ENCODE measurements at places on chromosomes 3 and 15. TPM values are rescaled to one million over a fixed set of nuclear protein-coding genes. Genes with fewer than 3 reads are reported as not detected.

- no peak for DNase-seq
These were observed 66.4 kb upstream of the TJP1 start for GRCh38 chr15:29888646-29889045.

DNA sequence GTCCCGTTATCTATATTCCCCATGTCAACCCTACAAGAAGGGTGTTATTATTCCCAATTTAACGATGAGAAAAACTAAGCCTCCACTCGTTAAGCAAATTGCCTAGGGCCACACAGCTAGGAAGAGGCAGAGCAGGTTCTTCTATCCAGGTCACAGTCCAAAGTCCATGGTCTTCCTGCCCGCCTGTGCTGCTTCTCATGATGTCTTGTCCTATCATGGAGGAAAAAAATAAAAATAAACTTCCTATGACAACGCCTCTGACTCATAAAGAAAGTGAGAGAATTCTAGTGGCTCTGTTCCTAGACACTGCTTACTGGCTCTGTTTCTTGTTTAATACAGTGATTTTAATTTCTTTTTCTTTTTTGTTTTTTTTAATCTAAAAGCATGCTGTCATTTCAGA lies 9.7 kb downstream of the COL8A1 start:
- no peak for DNase-seq

GRCh38 chr3:16998236-16998923 lies 113.6 kb downstream of the PLCL2 start:
- DNase-seq = no peak

DNA sequence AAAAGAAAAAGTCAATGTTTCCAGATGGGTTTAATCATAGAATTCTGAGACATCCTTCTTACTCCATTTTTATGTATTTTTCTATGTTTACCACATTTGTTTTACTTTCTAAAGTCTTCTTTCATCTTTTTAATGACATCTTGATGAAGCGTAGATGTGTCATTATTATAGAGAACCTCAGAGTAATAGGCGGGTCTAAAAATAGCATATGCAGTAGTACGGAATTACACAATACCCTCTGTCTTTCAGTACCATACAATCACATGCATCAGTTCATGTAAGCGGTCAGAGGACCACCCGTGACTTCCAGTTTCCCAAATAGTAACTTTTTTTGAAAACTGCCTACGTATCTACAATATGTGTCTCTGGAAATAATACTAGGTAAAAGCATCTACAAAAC lies 224.0 kb downstream of the PLOD2 start:
- no peak for DNase-seq

DNA sequence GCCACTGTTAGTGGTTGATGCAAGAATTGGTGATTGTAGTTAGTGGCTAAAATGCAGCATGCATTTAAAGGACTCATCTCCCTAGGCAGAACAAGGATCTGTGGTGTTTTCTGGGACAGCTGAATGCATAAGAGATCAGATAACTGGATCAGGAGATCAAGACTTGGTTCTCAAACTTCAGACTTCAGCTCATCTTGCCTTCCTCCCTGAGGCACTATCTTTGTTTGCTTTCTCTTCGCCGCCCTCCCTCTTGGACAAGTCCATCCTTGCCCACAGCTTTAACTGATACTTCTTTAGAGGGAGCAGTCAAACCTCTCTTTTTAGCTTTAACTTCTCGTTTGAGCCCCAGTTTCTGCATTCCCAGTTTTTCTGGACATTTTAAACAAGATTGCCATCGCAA lies 195.4 kb upstream of the TPRG1 start:
- DNase-seq = no peak

GRCh38 chr3:180633722-180634121 lies 31.8 kb downstream of the TTC14 start:
- DNase-seq = no peak

GRCh38 chr3:189833996-189834395 lies 202.8 kb downstream of the TP63 start:
- DNase-seq = no peak

- no peak for DNase-seq
These were observed 275.2 kb upstream of the TOPAZ1 start for GRCh38 chr3:43966530-43966929.

GRCh38 chr3:99468918-99469317 lies 169.5 kb upstream of the COL8A1 start:
- DNase-seq = no peak

GRCh38 chr3:171828902-171829770 lies 14.0 kb upstream of the TMEM212 start:
- no peak for DNase-seq

- DNase-seq = no peak
These were observed 29.6 kb downstream of the SLCO2A1 start for GRCh38 chr3:133999891-134000685.

- no peak for DNase-seq
These were observed 14.6 kb upstream of the IL17RD start for GRCh38 chr3:57179580-57180410.

- DNase-seq = no peak
These were observed 103.6 kb downstream of the FNDC3B start for GRCh38 chr3:172142864-172143451.

- no peak for DNase-seq
These were observed 107.9 kb upstream of the DLG1 start for GRCh38 chr3:197406266-197406665.

DNA sequence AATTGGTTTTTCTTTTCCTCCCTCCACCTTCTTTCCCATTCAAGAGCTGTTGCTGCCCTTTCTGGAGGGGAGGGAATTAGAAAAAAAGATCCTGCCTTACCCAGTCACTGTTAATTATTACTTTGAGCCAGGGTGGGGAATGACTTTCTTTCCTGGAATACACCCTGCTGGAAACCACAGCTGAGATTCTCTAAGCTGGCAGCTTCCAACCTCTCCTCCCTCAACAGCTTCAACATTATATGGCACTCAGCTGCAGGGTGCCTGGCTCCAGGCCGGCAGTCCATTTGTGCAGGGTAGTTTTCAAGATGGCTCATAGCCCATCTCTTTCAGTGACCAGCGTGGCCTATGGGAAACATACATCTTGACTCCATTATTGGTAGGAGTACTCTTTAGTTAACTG lies 105.8 kb downstream of the UBE3A start:
- DNase-seq = no peak

- no peak for DNase-seq
These were observed 40.5 kb downstream of the ZIC1 start for GRCh38 chr3:147449669-147450068.

DNA sequence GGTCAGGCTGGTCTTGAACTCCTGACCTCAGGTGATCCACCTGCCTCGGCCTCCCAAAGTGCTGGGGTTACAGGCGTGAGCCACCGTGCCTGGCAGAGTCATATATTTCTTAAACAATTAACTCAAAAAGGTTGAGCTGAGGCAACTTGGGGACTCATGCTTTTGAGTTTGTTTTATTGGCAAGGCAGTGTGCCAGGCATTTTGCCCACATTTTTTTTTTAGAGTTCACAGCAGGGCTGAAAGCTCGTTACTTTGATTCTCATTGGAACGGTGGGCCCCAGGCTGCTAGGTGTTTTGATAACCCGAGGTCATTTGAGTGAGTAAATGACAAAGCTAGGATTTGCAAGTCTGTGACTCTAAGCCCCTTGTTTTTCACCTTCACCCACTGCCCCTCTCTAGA lies 76.2 kb downstream of the CCK start:
- DNase-seq = no peak

GRCh38 chr3:143040261-143040879 lies 39.0 kb downstream of the U2SURP start:
- DNase-seq = no peak

- no peak for DNase-seq
These were observed 8.3 kb upstream of the RORA start for GRCh38 chr15:61237400-61237799.

- no peak for DNase-seq
These were observed 125.0 kb upstream of the SMAD3 start for GRCh38 chr15:66940368-66940767.

- no peak for DNase-seq
These were observed 265.7 kb downstream of the SHOX2 start for GRCh38 chr3:157840564-157840963.

- no peak for DNase-seq
These were observed 43.6 kb downstream of the RAF1 start for GRCh38 chr3:12620305-12620704.

DNA sequence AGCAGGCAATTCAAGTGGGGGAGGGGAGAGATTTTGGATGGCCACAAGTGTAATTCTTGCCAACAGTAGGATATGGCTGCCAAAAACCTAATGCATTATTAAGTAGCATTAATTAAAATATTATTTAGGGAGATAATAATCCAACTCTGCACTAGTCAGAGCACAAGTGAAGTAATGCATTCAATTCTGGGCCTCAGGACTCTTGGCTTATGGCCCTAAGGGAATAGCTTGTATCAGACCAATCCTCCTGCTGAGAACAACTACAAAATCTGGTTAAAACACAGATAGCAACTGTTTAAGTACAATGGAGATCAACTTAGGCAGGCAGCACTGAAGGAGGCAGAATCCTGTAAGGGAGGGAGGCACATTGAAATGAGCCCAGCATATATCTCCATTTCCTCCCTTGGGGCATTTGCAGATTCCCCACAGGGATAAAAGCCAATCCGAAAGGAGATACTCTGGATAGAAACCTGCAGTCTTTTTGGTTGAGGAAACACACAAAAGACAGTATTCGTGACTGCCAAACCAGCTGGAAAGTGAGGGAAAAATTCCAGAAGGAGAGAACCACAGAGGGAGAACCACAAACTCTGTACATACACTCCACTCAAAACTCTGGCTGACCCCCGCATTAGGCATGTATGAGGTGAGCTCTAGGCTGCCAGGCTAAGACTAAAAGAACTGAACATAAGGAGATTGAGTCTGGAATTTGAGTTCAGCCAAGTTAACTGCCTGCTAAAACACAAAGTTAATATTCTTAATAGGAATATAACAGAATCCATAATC lies 57.4 kb downstream of the ETFA start:
- no peak for DNase-seq

The TRPM1 gene
- total RNA-seq = not detected

The P3H2 gene
- total RNA-seq = not detected

The CTXN2 gene
- not detected for total RNA-seq

The MNS1 gene
- total RNA-seq = not detected

The ZBTB38 gene
- total RNA-seq = 54.0 TPM

The DLG1 gene
- total RNA-seq = 87.5 TPM

The SCG5 gene
- 2.0 TPM for total RNA-seq

The GABRR3 gene
- not detected for total RNA-seq

The PDZRN3 gene
- not detected for total RNA-seq

The ZBED2 gene
- total RNA-seq = 0.13 TPM

The SIDT1 gene
- 62.5 TPM for total RNA-seq

The CRYGS gene
- total RNA-seq = 4.3 TPM

The PP2D1 gene
- total RNA-seq = not detected

The AGBL1 gene
- total RNA-seq = not detected

The SERPINI2 gene
- total RNA-seq = not detected
